Uterus (tissue), 4 donors: ENCODE measurements at places on chromosomes 5 and 9. TPM values are rescaled to one million over a fixed set of nuclear protein-coding genes. Genes with fewer than 3 reads are reported as not detected.

DNA sequence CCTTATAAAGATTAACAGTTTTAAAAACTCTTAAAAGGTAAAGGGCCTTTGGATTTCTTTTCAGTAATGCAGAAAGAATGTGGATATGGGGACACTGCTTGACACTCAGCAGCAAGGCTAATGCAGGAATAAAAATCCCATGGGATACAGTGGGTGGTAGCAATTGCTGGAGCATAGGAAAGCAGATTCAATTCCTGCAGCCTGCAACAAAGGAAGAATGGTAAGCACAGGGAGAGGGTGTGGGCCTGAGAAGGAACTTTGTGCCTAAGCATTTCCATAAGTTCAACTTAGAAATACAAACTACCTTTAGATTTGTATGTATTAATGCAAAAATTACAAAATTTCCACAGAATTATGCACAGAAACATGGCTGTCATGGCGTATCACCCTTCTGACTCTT lies 65.8 kb upstream of the CDK5RAP2 start:
- no peak for DNase-seq

DNA sequence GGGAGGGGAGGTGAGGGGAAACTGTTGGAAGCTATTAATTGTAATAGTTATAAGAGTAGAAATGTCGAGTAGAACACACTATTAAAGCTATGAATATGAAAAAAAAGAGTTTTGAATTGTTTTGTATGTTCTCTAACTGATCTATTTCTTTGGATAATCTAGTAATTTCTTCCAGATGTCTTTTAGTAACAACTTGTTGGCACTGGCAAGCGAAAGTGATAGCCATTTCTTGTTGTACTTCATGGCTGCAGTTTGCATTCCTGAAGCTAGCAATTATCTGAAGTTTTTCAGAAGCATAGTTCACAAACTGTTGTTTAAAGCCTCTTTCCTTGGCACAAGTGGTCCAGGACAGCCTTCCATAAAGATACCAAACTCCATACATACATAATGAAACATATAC lies 49.4 kb upstream of the SPATA31C2 start:
- no peak for DNase-seq

NDUFS4 gene
- 106 TPM for total RNA-seq

CATSPER3 gene
- total RNA-seq: not detected

SLCO6A1 gene
- not detected for total RNA-seq

SLC4A9 gene
- not detected for total RNA-seq

SH3GL2 gene
- not detected for total RNA-seq
